GM23248 (cell line): ENCODE measurements at places on chromosomes 2 and 18. TPM values are rescaled to one million over a fixed set of nuclear protein-coding genes. Genes with fewer than 3 reads are reported as not detected.

BZW1 gene
- 365 and 366 TPM in 2 replicates for polyA plus RNA-seq

L3MBTL4 gene
- not detected in 2 replicates for polyA plus RNA-seq

ELOA2 gene
- polyA plus RNA-seq = not detected in 2 replicates

DNA sequence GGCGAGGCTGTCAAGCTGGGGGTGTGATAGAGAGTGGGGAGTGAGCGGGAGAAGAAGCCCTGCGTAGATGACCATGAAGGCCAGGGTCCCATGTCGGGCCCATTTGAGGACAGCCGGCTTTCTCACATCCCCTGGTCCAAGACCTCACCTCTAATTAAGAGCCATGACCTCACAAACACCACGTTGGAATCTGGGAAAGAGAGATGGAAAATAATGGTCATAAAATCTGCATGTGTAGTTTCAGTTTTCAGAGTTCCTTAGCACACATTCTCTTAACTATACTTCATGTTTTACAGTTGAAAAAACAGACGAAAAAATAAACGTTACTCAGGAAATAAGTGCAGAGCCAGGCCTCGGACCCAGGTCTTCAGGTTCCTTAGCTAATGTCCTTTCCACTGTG, 244.8 kb upstream of the SIX2 start:
- no peak for DNase-seq

DNA sequence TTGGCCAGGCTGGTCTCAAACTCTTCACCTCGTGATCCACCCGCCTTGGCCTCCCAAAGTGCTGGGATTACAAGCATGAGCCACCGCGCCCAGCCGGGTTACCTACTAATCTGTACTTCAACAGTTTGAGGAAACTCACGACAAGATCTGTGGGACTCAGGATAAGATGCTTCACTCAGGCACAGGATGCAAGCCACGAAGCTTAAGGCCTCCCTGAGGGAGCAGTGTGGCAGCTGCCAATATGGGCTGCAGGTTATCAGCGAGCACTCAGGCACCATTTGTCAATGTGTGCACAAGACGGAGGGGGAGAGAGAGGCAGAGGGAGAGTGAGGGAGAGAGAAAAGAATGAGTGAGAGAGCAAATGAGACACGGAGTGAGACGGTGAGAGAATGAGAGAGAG, 173.6 kb upstream of the RAB6C start:
- DNase-seq = no peak

DNA sequence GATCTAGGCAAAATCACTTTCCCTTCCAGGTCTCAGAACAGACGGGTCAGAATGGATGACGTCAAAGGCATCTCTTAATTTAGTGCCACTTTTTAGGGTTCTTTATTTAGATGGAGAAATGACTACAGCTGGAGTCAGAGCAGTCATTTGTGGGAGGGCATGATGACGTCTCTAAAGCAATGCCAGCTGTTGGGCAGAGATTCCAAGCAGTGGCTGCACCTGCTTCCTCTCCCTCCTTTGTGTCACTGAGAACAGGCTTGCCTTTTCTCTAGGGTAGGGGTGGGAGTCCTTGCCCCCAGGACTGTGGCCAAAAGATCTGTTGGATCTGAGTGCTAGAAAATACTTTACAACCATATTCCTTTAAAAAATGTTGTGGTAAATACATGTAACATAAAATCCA, 28.7 kb upstream of the SKOR2 start:
- no peak for DNase-seq

DNA sequence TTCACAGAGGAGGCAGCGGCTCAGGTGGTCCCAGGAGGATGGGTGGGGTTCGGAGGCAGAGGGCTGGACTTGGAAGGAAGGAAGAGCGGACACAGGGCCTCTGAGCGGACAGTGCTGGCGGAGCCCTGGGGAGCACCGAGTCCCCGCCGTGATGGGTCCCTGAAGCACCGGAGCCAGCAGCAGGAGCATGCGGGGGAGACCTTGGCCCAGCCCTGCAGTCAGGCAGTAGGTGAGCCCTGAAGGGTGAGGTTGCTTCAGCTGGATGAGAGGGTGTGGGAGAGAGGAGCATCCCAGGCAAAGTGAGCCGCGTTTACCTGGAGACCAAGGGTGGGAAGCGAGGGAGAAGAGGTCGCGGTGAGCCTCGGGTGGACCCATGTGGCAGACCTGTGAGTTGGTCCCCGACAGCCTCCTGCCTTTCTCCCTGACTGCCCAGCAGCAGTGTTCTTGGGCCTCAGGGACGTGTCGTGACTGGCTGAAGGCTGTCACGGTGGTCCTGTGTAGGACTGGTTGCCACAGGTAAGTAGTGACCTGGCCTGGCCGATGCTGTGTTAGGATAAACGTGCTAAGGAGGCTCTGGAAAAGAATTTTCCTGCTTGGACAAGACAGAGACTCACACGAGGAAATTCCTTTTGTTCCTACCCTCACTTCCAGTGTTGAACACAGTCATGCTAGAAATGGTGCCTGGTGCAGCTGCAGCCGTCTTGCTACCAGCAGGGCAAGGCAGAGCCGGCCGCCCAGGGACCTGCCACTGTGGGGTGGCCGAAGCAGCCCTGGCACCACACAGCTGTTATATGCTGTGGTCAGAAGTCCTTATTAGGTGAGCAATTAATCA, 73.0 kb downstream of the RRM2 start:
- DNase-seq = no peak

- DNase-seq = no peak
Observed at GRCh38 chr2:70030724-70031420, 56.4 kb upstream of the PCBP1 start.

DNA sequence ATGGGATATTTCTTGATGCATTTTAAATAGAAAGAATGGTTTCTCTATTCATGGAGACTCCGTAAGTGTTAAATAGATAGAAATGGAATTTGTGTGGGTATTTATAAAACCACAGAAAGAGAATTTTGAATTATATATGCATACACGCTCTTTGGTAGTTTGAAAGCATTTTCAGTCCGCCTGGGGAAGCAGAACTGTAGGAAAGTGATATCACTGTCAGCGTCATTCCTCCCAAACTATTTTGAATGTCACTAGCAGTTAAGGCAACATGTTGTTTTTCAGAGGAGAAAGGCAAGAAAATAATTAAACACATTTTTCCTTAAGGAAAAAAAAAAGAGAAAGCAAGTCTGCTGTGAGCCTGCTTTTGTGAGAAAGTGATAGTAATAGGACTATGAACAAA, 8.7 kb upstream of the ERMN start:
- no peak for DNase-seq

GRCh38 chr18:79540161-79540903, 139.3 kb upstream of the CTDP1 start:
- DNase-seq = peak; percentile 20

GRCh38 chr2:73333564-73333963, 40.2 kb upstream of the EGR4 start:
- no peak for DNase-seq

GRCh38 chr2:187198136-187198535, 249.9 kb downstream of the CALCRL start:
- DNase-seq = no peak

DNA sequence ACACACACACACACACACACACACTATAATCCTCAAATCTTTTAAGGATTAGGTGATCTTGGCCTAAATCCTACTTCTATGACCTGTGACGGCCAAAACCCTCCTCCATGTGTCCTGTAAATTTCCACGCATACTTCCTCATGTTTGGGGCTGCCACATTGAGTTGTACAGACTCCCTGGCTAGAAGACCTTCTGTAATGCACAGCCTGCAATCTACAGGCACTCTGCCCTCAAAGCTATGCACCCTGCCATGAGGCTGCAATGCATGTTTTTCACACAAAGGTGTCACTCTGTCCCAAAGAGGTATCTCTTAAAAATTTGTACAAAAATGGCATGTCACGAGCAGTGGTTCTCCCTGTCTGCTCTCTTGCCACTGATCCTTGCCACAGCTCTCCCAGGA, 26.4 kb upstream of the B4GALT6 start:
- no peak for DNase-seq

GRCh38 chr18:76149734-76150133, 345.3 kb downstream of the ZNF516 start:
- no peak for DNase-seq

- no peak for DNase-seq
Observed at GRCh38 chr2:158724803-158725381, 70.2 kb upstream of the DAPL1 start.

DNA sequence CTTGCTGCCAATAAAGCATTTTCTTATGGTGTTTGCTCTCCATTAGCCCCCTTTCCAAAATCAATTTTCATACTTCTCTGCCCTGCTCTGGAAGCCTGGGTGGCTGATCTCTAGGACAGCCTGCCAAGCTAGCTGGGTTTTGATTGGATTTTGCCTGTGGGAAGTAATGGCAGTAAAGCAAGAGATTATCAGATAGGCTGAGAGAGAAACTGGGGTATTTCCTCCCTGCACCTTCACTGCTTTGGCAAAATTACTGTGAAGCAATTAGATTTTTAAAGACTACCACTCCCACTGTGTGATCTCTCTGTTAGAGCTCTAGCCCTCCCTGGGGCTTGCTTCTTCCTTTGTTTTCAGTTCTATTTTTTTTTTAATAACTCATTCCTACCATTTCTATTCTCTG, 223.8 kb downstream of the DLGAP1 start:
- DNase-seq = no peak

DNA sequence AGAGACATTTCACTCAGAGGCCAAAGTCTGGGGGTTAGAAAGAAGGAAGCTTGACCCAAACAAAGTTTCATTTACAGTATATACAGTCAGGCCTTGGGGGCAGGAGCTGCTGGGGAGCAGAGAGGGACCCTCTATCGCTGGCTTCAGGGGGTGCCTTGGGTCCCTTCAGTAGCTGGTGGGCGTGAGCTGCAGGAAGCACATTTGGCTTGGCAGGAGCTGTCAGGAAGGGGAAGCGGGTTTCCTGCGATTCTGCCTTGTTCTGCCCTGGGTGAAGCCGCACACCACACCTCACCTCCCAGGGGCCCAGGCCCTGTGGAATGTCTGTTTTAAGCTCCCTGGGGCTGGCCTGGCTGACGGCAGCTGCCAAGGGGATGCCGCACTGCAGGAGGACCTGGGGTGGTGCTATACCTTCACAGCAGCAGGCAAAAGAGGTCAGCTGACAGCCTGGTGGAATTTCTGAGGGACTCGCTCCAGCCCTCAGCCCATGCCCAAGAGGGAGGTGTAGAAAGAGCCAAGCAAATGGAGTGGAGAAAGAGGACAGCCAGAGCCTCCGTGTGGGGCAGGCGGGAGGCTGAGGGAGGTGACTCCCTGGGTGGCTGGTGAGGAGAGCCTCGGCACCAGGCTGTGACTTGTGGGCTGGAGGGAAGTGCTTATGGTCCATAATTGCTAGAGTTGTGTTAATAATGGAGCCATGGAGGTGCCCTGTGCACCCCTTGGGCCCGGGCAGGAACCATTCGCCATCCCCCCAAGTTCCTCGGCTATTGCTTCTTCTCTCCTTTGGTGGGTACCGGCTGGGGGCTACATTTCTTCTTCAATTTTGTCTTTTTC, 43.9 kb downstream of the PSD4 start:
- DNase-seq = no peak

DNA sequence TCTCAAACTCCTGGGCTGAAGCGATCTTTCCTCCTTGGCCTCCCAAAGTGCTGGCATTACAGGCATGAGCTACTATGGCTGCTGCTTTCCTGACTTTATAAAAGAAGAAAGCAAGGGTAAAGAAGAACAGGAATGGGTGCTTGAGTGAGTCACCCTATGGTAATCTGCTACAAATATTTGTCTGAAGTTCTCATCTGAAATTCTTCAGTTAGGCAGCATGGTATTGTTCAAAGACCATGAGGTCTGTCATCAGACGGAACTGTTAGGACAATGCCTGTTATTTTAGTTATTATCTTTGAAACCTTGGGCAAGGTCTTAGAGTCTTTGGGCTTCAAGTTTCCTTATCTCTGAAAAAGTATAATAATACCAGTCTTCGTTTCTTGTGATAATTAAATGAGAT, 695.8 kb downstream of the RNF144A start:
- peak; percentile 54 for DNase-seq

- DNase-seq = no peak
Observed at GRCh38 chr2:72921088-72921851, 4.0 kb downstream of the EMX1 start.

- no peak for DNase-seq
Observed at GRCh38 chr18:13890761-13891361, 24.5 kb downstream of the MC2R start.

DNA sequence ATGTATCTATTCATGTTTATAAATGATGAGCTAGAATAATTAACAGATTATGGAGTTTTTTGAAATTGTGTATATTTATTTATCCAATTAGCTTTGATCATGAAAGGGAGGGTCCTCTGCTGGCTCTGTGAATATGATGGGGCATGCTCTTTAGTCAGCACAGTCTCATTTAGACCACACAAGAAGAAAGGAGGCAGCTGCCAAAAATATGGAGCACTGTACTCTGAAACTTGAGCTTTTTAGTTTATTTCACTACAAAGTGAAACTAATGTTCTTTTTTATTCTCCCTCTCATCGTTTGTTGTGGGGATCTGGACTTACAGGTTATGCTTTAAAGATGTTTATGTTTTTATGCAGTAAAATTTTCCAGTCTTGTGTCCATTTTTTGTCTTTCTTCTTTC, 266.9 kb upstream of the GULP1 start:
- DNase-seq = no peak
